Esophagus mucosa (tissue), 1 donor: ENCODE measurements at places on chromosomes 11 and 22.
A peak's percentile ranks its signal among the peaks of the same experiment; 100 is the strongest.

GRCh38 chr11:35647421-35648093, 15.0 kb upstream of the TRIM44 start:
- ATAC-seq, result no peak

- ATAC-seq, result no peak
Observed at GRCh38 chr22:11613898-11614755, 3913.9 kb upstream of the OR11H1 start.

GRCh38 chr11:11231763-11232162, 121.3 kb downstream of the CSNK2A3 start:
- ATAC-seq, result no peak

GRCh38 chr11:65646288-65646957, 8.5 kb downstream of the SIPA1 start:
- ATAC-seq, result no peak

- peak; percentile 74 for ATAC-seq
Observed at GRCh38 chr11:8719211-8719649, 36.6 kb downstream of the RPL27A start.

DNA sequence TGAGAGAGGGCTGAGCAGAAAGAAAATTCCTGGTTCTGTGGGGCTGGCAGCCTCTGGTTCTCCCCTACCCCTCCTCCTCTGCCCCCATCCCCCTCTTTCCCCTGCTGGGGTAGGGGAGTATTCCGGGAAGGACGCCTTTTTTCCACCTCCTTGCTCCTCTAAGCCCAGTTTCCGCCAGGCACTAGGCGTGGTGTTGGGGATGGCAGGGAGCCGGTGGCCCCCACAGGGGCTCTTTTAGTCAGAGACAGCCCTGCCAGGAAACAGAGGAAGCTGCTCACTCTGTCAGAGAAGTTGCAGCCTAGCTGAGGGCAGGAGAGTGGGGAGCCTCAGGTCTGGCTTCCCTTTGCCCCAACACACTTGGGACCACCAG, 15.6 kb upstream of the ARHGEF17 start:
- ATAC-seq, result no peak

DNA sequence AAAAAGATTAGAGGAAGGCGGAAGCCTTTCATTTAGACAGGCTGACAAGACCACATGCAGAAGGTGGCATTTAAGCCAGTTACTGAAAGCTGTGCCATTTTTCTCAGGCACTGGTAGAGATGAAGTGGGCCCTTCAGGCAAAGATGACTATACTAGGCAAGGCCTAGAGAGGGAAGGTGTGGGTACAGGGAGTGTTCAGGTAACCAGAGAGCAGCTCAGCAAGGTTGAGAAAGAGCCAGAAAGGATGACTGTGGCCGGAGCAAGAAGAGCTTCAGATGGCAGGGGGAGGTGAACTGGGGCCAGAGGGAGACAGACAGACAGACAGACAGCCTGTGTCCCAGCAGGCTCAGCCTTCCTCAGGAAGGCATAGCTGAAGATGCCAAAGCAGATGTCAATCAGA, 88.1 kb upstream of the NARS2 start:
- ATAC-seq, result peak; percentile 62

- ATAC-seq, result no peak
Observed at GRCh38 chr22:49587987-49588386, 239.7 kb downstream of the BRD1 start.

- ATAC-seq, result peak; percentile 30
Observed at GRCh38 chr11:76234021-76234415, 27.7 kb upstream of the WNT11 start.

DNA sequence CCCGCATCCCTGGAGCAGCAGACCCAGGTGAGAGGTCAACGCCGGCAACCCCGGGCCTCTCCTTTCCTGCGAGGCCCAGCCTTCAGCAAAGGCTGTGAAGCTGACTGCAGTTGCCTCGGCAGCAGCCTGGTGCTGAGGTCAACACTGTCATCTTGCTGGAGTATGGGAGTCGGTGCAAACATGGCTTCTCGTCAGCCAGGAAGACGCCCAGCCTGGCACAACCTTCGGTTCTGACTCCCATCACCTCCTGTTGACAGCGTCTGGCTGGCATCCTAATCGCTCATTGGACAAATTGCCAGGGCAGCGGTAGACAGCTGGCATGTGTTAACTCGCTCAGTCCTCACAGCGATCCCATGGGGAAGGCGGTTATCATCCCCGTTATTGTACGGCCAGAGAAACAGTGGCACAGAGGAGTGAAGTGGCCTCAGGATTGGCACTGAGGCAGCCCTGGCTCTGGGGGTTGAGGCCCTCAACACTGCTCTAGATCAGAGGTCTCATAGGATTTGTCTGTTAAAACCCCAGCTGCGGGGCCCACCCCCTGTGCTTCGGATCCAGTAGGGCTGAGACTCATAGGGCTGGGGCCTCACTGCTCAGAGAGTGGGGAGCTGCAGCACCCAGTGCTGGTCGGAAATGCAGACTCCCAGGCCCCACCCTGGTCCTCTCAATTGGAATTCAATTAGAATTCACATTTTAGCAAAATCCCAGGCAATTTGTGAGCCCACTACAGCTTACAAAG, 39.3 kb upstream of the TP53I11 start:
- peak; percentile 65 for ATAC-seq

- ATAC-seq, result no peak
Observed at GRCh38 chr22:24997023-24997422, 44.5 kb downstream of the KIAA1671 start.

DNA sequence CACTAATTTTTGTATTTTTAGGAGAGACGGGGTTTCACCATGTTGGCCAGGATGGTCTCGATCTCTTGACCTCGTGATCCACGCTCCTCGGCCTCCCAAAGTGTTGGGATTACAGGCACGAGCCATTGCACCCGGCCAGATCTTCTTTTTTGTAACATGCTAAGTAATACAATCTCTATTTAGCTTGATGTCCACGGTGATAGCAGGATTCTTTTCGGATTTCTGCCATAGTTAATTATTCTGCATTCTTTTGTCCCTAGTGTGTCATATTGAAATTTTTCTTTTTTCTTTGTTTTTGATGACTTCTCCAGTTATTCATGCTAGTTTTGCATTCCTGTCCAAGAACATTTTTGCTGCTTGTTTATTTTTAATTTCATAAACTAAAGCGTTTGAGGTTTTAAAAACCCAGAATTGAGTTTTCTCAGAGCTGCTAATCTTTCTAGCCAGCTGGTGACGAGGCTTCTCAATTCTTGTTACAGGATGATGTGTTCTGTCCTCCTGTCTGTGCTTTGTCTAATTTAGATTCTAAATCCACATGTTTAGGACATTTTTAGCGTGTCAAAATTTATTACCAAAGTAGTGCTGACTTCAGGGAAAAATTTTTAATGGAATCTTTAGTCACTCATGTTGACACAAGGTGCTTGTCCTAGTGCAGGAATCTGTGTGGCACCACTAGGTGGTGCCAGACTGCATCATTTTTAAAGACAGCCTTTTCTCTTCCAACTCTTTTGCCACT, 21.8 kb downstream of the NF2 start:
- peak; percentile 60 for ATAC-seq

- ATAC-seq, result no peak
Observed at GRCh38 chr11:68680541-68681231, 3.7 kb upstream of the GAL start.

- no peak for ATAC-seq
Observed at GRCh38 chr11:15968461-15969130, 387.8 kb downstream of the SOX6 start.

DNA sequence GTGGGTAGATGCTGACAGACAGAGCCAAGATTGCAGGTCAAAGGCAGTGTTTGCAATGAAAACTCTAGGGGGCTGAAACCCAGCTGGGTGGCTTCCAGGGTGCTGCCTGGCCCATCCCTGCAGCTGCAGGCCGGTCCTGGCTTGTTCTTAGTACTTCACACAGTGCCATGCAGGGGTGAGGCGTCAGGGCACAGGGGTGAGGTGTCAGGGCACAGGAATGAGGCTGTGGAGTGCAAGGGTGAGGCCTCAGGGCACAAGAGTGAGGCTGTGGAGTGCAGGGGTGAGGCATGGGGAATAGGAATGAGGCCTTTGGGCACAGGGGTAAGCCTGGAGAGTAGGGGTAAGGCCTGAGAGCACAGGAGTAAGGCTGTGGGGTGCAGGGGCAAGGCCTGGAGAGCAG, 337.6 kb downstream of the TBC1D22A start:
- ATAC-seq, result peak; percentile 89

DNA sequence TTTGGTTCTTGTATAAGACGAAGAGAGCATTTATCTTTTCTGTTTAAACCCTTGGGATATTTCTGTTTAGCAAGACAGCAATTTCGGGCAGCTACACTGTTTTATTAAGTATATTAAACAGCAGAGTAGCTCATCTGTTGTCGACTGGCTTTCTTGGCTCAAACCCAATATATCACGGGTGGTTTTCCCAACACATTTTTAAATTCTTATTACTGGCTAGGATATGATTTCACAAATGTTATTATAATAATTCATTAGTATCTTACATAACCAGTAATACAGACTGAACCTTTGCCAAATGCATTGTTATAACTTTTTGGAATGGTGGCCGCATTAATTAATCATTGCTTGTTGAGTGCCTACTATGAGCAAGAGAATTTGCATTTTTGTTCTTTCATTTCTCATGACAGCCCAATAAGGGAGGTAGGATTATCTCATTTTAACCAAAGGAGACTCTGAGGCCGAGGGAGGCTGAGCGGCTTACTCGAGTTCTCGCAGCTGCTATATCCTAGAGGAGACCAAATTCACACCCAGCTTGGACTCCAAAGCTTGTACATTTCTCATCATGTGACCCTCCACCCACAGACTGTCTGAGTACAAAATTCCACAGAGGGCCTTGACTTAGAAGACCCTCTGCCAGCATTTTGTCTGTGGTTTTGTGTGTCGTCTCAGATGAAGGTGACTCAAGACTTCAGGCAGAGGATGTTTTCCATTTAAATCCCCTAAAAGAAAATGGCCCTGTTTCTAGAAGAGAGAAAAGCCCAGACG, 304.9 kb downstream of the NTM start:
- no peak for ATAC-seq

DNA sequence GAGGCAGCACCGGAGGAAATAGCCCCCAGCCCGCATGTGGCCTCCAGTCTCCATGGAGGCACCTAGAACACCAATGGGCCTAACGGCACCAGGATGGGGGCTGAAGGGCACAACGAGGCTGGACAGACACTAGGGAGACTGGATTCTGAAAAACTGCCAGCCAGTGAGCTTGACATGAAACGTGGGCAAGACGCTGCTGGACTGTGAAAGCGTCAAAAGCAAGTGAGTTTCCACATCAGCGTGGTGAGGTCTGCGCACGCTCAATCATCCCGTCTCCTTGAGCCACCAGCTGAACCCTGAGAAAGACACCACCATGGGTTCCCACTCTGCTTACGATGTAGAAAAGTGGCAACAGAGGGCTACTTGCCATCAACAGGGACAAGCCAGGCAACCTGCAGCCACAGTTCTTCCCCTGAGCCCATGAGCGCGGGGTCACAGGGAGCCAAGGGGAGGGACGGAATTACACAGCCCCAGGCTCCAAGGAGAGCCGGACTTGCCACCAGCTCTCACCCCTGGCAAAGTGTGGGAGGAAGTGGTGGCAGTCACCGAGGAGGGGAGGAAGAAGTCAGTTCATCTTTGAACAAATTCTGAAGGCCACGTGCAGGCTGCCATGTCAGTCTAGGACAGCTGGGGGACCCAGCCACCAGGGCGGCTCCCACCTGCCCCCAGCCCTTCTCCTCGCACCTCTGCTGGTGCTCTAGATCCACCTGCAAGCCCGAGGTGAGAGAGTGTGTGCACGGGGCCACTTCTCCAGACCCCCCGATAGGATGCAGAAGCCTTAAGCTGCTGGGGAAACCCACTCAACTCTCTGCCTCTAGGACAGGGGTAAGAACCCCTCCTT, 131.1 kb downstream of the MPPED1 start:
- ATAC-seq, result no peak

- no peak for ATAC-seq
Observed at GRCh38 chr22:23564276-23564675, 15.8 kb downstream of the IGLL1 start.
